ENCODE measurements at places on chromosomes 7 and 10.

GRCh38 chr7:36657036-36657660 is 67.1 kb downstream of the AOAH start:
- DNase-seq: no peak

DNA sequence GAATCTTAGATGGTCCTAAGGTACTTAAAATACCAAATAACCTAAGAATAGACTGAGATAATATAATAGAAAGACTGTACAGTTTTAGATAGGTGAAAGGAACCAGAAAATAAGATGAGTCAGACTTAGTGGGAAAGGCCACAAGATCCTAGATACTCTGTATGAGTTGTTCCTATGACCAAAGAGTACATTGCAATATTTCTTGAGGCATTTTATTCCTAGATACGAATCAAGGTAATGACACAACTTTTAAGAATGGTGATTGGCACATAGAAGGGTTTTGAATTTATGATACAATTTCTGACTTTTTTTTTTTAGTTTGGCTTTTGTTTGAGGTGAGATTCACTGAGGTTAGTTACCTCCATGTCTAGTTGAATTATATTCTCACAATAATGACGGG is 30.2 kb downstream of the MGAM start:
- DNase-seq: no peak

GRCh38 chr10:88309365-88309764 is 273.8 kb downstream of the RNLS start:
- no peak for DNase-seq

GRCh38 chr7:155598810-155599210 is 45.7 kb upstream of the RBM33 start:
- DNase-seq: peak; percentile 72

DNA sequence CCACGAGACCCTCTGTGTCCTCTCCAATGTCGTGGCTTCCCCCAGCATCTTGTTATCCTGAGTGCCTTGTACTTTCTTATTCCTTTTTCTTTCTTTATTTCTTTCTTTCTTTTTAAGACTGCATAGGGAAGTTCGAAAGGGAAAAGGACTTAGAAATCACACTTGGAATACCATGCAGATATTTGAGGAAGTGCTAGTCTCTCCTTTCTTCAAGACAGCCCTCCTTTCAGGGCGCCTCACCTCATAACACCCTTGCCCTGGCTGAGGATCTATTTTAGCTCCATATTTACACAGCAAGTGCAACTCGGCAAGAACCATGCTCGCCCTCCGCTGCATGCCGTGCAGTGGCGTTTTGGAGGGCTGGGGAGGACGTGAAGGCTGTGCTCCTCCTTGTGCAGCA is 232.3 kb upstream of the GLI3 start:
- DNase-seq: no peak

- DNase-seq: no peak
These were observed 209.8 kb upstream of the SEMA3D start for GRCh38 chr7:85396676-85397075.

DNA sequence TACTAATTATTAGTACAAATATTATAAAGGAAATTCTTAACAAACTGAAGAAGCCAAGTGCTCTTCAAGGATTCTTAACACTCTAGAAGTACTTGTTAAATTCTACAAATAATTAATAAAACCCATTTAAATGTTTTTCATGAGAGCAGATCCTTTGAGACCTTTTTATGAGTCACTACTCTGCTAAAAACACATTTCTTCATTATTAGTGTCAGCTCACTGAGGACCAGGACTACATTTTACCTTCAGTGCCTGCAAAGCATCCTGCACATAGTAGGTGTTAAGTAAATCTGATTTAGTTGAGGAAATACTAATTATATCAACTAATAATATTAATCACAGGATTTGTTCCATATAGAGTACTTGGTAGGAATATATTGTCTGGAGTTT is 273.6 kb downstream of the PHTF2 start:
- DNase-seq: no peak

- DNase-seq: no peak
These were observed 1.7 kb downstream of the MCM7 start for GRCh38 chr7:100099452-100099851.

DNA sequence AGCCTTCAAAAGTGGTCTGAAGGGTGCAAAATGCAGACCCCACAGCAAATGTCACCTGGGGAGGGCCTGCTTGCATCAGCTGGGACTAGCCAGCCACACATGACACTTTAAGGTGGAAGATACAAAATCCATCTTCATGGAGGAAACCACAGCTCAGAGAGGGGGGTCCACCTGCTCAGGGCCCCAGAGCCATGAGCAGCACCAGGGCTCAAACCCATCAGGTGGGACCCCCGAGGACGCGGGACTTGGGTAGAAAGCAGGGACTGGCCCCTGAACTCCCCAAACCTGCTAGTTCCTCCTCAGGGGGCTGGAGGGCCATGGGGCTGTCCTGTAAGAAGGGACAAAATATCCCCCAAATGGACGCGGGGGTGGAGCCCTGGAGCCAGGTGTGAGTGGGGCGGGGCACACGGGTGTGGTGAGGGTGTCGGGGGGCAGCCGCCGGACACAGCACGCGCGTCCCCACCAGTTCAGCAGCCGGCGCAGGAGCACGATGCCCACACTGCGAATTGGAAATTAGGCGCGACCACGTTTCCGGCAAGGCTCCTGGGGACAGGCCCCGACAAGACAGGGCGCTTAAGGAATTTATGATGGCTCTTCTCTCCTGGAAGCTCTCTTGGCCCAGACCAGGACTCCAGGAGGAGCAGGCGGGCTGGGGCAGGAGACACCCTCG is 8.0 kb downstream of the PDGFA start:
- DNase-seq: no peak

Measured in stimulated activated CD4-positive, alpha-beta T cell treated with anti-CD3 and anti-CD28 coated beads, TNF-alpha, amount 100 ng/mL, for 24 hours (primary cell).